Type B pancreatic cell (in vitro differentiated cells): ENCODE measurements at places on chromosomes 2 and 18. TPM values are rescaled to one million over a fixed set of nuclear protein-coding genes. Genes with fewer than 3 reads are reported as not detected.

The SERPINB3 gene
- 0.86 and 0.94 TPM in 2 replicates for total RNA-seq

The POTEJ gene
- not detected in 2 replicates for total RNA-seq

The TGFA gene
- total RNA-seq: 6.8 and 21.0 TPM in 2 replicates

The RASGRP3 gene
- total RNA-seq: 0.94 and 1.1 TPM in 2 replicates

The TCF4 gene
- total RNA-seq: 21.9 and 189 TPM in 2 replicates

The FARSB gene
- total RNA-seq: 17.3 and 24.0 TPM in 2 replicates

The TCF7L1 gene
- total RNA-seq: 27.4 and 32.4 TPM in 2 replicates

The AMER3 gene
- total RNA-seq: 3.9 and 10.9 TPM in 2 replicates

The FSHR gene
- total RNA-seq: not detected in 2 replicates

DNA sequence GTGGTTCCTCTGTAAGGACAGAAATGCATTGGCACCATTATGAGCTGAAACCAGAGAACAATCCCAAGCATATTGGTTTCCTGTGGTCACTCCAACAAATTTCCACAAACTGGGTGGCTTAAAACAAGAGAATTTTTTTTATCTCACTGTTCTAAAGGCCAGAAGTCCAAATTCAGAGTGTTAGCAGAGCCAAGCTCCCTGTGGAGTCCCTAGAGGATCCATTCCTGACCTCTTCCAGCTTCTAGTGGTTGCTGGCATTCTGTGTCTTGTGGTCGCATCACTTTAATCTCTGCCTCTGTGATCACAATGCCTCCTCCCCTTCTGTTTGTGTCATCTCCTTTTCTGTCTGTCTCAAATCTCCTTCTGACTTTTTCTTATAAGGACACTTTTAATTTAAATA is 380.3 kb downstream of the NYAP2 start:
- no peak for DNase-seq

- DNase-seq: no peak
These were observed 175.5 kb upstream of the KLF7 start for GRCh38 chr2:207341112-207341750.

GRCh38 chr2:96164459-96165184 is 19.4 kb upstream of the DUSP2 start:
- no peak for DNase-seq

GRCh38 chr18:29176681-29177080 is 999.8 kb upstream of the CDH2 start:
- DNase-seq: no peak

- no peak for DNase-seq
These were observed 843.3 kb downstream of the GALR1 start for GRCh38 chr18:78092901-78093300.

GRCh38 chr2:112877423-112877822 is 33.5 kb upstream of the IL37 start:
- no peak for DNase-seq

DNA sequence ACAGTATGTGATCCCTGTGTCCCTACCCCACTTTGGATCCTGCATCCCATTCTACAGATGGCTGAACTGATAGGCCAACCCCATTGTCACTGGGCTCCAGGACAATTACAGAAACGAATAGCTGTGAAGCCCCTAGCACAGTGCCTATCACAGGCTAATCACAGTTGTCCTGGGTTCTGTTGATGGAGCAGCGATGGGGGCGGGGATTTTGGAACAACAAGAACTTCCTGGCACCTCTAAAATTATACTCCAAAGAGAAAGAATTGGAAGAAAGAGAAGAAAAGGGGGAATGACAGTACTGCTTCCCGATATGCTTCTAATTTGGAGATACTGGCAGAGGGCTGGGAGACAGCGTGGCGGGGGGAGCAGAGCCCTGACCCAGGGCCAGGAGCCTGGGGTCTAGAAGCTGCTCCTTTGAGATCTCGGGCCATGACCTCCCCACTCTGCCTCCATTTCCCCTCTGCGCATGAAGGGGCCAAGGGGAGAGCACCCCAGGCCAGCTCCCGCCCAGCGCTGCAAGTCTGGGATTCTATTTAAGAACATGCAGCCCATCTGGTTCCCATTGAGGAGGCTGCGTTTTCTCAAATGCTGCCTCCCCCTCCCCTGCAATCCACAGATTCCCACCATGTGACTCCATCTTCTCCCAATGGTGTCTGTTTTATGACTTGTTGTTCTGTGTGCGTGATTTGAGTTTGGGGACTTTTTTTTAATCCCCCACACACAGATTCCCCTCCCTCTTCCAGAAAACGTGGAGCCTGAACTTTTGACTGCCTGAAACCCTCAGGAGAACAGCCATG is 202.7 kb downstream of the CYP26B1 start:
- DNase-seq: peak; percentile 67

- DNase-seq: no peak
These were observed 37.9 kb downstream of the EHD3 start for GRCh38 chr2:31271851-31272267.

- no peak for DNase-seq
These were observed 85.0 kb downstream of the VSNL1 start for GRCh38 chr2:17625446-17625845.

- DNase-seq: no peak
These were observed 95.7 kb upstream of the SLC39A10 start for GRCh38 chr2:195561116-195561921.

DNA sequence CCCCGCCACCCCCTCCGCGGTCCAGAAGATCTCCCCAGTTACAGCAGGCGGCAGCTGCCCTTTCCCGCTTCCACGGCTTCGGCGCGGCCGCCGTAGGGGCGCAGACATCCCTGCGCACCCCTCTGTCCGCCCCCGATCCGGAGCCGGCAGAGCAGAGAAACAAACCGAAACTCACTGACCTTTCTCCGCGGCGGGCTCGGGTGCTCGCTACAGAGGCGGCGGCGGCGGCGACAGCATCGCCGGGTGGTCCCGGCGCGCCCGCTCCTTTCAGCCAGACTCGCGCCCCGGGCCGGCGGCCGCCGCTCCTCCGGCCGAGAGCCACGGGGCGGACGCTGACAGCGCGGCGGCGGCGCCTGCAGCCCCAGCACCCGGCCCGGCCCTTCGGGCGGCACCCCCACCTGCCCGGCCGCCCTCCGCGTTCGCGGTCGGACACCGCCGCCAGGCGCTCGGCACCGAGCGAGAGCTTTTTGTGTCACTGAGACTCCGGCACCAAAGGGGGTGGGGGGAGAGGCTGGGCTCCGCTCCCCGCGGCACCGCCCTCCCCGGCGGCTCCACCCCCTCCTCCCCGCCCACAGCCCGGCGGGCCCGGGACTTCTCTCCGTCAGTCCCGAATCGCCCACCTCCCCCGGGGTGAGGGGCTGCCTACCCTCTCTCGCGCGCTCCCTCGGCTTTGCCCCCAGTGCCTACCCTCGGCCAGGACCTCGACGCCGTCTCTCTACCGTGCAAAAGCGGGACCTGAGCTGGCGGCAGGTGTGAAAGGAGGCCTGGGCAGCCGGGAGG is 1.4 kb upstream of the RNF152 start:
- DNase-seq: peak; percentile 83

GRCh38 chr2:150011161-150011730 is 423.7 kb upstream of the MMADHC start:
- DNase-seq: no peak

DNA sequence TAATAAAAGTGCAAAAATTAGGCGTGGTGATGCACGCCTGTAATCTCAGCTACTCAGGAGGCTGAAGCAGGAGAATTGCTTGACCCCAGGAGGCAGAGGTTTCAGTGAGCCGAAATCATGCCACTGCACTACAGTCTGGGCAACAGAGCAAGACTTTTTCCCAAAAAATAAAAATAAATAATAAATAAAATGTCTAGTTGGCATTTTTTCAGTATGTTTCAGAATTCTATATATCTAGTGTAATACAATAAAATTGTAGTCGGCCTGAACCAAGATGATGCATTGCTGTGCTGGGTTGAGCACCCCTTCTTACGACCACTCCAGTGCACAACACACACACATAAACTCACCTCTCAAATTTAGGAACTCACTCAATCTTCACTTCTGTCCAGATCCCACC is 108.2 kb downstream of the XIRP2 start:
- no peak for DNase-seq

DNA sequence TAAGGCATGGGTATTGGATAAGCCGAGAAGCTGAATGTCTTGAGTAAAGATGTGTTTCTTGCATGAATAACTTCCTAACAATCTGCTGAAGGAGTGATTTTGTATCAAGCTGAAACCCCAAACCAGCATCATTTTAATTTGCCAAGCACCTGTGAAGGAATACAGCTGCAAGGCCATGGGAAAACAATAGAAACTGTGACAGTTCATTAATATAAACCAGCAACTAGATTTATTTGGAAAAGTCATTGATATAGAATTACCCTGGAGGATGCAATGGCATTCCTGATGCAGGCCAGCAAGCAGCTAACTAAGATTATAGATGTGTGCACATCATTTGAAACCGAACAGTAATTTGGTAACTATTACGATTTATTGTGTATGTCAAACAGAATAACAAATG is 155.7 kb upstream of the TCF4 start:
- no peak for DNase-seq
